AG09319 (cell line): ENCODE measurements at places on chromosomes 5 and 9.

- DNase-seq: no peak
Measured at GRCh38 chr5:150502106-150502505, 5.8 kb upstream of the NDST1 start.

DNA sequence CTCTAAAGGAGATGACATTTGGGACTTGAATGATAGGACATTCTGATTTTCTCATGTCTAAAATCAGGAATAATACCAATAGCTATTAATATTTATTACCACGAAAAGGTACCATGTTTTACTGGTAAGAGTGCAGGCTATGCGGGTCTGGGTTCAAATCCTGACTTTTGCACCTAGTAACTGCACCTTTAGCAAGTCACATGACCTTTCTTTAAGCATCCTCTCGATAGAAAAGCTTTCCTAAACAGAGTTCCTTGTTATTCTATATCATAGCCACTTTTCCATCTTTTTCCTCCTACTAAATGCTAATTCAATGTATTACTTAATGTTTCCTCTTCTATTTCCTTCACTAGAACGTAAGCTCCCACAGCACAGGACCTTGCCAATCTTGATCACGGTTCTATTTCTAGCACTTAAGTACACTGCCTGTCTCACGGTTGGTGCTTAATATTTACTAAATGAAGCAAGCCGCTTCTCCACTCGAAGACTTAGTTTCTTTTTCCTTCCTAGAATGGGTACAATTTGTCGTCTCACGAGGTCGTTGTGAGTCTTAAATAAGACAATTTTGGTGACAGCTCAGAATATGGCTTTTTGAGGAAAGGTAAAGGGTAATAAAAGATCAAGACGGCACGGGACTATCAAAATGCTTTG is 816 bp downstream of the RBM18 start:
- DNase-seq: no peak

- DNase-seq: no peak
Measured at GRCh38 chr9:3608011-3608410, 82.2 kb upstream of the RFX3 start.

DNA sequence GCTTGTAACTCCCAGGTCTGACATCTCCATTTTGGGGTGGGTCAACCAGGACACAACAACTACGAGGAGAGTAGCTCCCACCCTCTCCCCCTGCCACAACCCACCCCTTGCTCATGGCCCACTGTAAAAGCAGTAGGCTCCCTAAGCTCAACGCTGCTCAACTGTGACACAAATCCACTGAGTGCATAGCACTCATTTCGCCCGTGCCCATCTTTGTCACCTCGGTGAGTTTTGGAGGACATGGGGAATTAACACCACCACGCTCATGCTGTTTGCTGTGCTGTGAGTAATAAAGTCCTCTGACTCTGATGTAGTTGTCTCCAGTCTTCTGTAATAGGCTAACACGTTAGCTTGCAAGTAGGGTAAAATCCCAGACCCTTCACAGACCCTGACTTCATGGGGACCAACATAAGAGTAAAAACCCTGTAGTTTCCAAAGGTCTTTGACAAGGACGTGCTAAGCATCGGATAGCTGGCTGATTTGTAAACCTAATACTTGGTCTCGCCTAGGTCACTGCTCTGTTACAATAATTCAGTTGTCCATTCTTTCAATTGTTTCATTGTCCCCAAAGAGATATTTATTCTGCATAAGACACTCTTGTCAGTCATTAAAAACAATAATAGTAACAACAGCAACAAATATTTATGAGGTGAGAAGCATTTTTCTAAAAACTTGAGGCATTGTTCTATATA is 7.7 kb downstream of the PLGRKT start:
- no peak for DNase-seq

- no peak for DNase-seq
Measured at GRCh38 chr5:180540050-180540694, 46.0 kb downstream of the CNOT6 start.

DNA sequence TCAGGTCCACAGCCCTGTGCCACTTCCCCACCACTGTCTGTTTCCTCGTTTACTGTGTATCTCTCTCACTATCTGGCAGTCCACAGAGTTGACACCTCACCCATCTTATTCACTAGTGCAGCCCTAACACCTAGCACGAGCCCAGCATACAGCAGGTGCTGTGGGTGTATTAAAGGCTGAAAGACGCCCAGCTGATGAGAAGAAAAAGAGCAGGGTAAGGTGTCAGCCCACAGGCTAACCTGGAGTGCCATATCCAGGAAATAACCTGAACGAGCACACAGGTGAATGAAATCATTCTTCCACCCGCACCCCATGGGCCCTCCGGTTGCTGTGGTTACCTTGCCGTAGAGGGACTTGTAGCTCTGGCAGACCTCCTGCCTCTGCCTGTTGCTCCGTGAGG is 18.6 kb downstream of the ANXA6 start:
- DNase-seq: no peak

DNA sequence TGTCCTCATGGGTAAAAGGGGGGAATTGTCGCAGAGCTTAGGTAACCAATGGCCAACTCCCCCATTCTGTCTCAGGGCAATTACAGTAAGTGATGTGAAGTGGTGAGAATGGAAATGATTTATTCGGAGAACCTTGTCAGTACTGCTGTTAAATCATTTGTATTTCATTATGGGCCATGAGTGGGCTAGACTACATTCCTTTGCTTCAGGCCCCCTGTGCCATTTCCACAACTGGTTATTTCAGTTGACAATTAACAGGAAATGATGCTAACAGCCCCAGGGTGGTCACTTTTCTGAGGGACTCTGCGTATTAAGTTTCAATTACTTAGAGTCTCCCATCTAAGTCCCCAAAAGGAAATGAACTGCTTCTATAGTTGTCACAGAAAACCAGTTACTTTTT is 653.7 kb downstream of the CCDC171 start:
- no peak for DNase-seq

DNA sequence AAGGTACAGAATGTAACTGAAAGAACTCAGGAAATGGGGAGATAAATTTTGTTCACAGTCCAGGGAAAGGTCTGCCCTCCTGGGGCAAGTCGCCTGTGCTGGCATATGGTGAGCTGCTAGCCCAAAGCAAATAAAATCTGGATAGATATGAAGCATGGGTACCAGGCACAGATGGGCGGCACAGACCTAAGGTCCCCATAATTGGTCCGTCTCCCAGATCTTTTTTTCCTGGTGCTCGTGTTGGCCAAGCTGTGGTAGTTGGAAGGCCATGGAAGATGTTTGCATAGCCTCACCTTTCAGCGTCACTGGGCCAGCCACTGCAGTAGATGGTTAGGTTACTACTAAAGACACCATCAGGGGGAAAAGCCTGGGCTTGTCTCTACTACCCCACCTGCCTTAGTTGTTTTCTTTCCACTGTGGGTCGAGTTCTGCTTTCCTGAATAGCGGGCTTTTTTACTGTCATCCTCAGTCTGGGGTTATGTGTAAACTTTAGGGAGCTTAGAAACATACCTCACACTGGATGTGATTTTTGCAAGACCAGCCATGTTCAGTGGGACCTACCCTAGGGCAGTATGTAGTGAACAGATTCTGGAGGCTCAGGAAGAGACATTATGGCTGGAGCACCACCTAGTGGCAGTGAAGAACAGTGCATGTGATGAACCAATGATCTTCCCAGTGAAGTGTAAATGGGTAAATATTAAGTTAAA is 24.2 kb upstream of the GLRX start:
- peak; percentile 55 for DNase-seq

- no peak for DNase-seq
Measured at GRCh38 chr9:69236188-69236587, 62.1 kb downstream of the TJP2 start.

DNA sequence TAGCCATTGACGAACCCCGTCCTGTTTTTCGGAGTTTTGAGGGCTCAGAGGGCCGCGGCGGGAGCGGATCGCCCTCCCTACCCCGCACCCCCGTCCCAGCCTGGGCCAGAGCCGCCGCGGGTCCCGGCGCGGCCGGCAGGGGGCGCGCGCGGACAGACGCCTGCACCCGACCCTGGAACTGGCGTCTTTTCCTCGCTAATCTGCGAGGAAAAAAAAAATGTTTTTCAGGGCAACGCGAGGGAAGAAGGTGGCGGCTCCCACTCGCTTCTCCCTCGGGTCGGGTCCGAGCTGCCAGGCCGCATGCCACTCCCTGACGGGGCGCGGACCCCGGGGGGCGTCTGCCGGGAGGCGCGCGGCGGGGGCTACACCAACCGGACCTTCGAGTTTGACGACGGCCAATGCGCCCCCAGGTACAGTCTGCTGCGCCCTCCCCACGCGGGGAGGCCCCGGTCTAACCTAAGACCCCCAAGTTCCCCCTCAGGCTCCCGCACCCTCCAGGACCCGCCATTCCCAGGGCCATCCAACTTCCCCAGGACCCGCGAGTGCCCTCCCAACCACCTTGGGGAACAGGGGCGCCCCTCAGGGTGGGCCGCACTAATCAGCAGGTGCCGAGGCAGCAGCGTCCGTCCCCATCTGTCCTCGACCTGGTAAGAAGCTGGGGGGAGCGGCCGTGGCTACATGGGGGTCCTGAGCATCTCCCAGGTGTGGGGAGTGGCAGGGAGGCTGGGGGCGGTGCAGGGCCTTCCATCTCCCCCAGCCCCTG is at the start of gene KCNT1:
Gene KCNT1, plus strand, starts transcription at position 227 of the 763 bp plus-strand sequence. Its CDS starts 74 bp downstream, at position 301.
- peak; percentile 2 for DNase-seq

DNA sequence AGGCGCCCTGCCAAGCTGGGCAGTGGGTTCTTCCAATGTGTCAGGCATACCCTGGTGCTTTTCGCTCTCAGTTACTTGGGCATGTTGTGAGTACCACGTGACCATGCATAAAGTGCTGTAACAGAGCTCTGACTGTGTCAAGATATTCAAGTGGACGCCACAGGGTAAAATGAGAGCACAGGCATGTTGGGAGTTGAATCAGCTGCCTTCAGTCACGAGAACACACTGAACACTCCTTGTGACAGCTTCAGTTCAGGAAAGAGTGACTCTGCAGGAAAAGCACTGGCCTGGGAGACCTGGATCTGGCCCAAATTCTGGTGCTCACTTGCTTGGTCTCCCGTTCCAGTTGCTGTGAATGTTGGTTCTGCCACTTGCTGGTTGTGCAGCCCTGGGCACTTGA is 5.1 kb downstream of the MLANA start:
- DNase-seq: no peak

DNA sequence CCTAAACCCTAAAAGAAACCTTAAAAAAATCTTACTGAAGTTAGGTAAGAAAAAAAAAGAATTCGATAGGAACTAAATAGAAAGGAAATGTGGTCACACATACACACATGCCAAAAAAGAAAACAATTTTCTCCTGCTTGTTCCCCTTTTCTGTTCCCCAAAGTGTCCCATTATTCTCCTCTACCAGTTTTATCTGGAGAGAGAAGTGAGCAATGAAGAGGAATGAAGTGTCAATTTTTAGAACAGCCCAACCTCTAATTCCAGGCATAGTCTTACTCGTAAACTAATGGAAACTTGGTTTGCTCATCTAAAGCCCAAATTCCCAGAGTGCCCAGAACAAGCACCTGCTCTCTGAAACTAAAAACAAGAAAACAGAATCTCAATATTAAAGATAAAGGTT is 26.1 kb downstream of the AP3B1 start:
- DNase-seq: no peak

GRCh38 chr5:74798977-74799911 is 32.2 kb downstream of the NSA2 start:
- DNase-seq: no peak

GRCh38 chr5:72692231-72692637 is 124.2 kb upstream of the TNPO1 start:
- DNase-seq: no peak

GRCh38 chr9:121233906-121234831 is 32.5 kb upstream of the RAB14 start:
- no peak for DNase-seq

GRCh38 chr5:175894793-175895192 is 23.4 kb downstream of the CPLX2 start:
- DNase-seq: no peak

GRCh38 chr9:7976856-7977255 is 177.3 kb upstream of the DMAC1 start:
- no peak for DNase-seq

GRCh38 chr9:127987103-127987614 is 6.4 kb upstream of the EEIG1 start:
- DNase-seq: no peak

DNA sequence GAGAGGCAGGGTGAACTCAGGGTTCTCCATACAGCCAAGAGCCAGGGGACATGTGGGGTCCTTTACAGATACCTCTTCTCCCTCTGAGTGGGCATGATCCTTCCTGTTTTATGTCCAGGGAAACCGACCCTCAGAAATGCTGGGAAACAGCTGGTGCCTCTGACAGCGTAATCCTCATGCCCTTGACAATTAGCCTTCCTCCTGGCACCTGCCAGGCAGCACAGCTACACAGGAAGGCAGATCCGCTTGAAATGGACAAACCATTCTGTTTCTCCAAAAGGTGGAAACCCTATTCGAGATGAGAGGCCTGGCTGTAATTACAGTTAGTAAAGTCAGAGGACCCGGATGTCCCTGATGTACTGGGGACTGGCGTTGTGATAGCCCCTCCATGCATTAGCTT is 7.2 kb downstream of the ERGIC1 start:
- no peak for DNase-seq

DNA sequence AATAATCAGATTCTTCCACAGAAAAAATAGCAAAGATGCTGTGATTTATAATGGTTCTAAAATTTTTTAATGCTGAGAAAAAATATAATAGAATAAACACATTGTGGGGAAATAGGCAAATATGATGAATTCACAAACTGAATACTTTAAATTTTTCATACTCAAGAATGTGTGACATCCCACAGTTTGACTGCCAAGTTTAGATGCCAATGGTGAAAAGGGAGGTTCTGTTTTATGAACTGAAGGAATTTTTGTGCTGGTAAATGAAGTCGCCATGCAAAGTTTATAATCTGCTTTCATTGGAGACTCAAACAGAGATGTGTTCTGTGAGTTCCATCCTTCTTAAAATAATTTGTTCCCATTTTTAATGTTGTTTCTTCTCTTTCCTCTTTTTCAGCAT is 367.5 kb upstream of the ADAMTS16 start:
- DNase-seq: no peak

- no peak for DNase-seq
Measured at GRCh38 chr5:90142541-90142940, 267.0 kb downstream of the CETN3 start.

GRCh38 chr9:120410925-120411501 is 169.0 kb downstream of the CDK5RAP2 start:
- DNase-seq: no peak

DNA sequence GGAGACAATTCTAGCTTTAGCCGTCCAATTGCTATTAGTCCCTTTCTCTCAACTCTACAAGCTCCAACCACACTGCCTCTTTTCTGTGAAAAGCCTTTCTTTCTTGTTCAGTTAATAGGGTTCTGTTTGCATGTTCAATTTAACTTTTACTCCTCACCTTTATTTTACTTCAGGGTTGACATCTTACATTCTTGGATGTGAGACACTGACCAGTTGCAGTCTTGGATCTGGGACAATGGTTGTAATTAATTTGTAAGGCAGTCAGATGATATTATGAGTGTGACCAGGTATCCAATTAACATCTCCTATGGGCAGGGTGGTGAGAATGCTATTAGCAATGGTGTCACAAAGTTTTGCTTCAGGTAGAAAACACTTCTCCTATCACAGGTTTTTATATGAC is 774.5 kb downstream of the TLR4 start:
- no peak for DNase-seq

GRCh38 chr5:145887976-145888574 is 15.3 kb upstream of the GRXCR2 start:
- no peak for DNase-seq

GRCh38 chr9:112218908-112219307 is 43.8 kb upstream of the SUSD1 start:
- DNase-seq: no peak
